ENCODE measurements at places on chromosomes 5 and 9. TPM values are rescaled to one million over a fixed set of nuclear protein-coding genes. Genes with fewer than 3 reads are reported as not detected.

- no peak overlapping the region for H3K4me3 ChIP-seq
- H3K27me3 ChIP-seq = no peaks in the 10 kb centered on the region
- no peaks in the 10 kb centered on the region for H3K36me3 ChIP-seq
- H3K4me1 ChIP-seq = no peaks in the 10 kb centered on the region
Measured at GRCh38 chr5:117425163-117425562, 850.5 kb upstream of the SEMA6A start.

DNA sequence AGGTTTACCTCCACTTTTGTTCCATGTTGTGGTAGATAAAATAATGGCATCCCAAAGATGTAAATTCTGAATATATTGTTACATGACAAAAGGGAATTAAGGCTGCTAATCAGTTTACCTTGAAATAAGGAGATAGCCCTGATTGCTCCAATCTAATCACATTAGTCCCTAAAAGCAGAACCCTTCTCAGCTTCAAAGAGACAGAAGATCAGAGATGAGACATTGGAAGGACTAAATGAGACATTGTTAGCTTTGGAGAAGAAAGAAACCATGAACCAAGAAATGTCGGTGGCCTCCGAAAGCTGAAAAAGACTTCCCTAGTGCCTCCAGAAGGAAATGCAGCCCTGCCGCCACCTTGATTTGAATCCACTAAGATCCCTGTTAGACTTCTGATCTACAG lies 82.8 kb upstream of the PARP8 start:
- no peak overlapping the region for H3K4me3 ChIP-seq
- H3K27ac ChIP-seq = no peak overlapping the region
- no peaks in the 10 kb centered on the region for H3K27me3 ChIP-seq
- no peaks in the 10 kb centered on the region for H3K4me1 ChIP-seq
- H3K36me3 ChIP-seq = no peaks in the 10 kb centered on the region
- DNase-seq = no peak

GRCh38 chr5:150142959-150143349 lies 12.7 kb downstream of the PDGFRB start:
- no peak overlapping the region for H3K4me3 ChIP-seq
- H3K4me1 ChIP-seq = peaks cover 20% of the 10 kb centered on the region
- H3K36me3 ChIP-seq = no peaks in the 10 kb centered on the region
- H3K27me3 ChIP-seq = no peaks in the 10 kb centered on the region
- H3K27ac ChIP-seq = peak overlapping the region; percentile 75
- DNase-seq = no peak

GRCh38 chr9:107875571-107875980 lies 386.0 kb upstream of the KLF4 start:
- no peak overlapping the region for H3K27ac ChIP-seq
- no peaks in the 10 kb centered on the region for H3K36me3 ChIP-seq
- no peak overlapping the region for H3K4me3 ChIP-seq
- no peak for DNase-seq

GRCh38 chr5:21802100-21802499 lies 1051.0 kb downstream of the CDH12 start:
- no peak overlapping the region for H3K27ac ChIP-seq
- H3K27me3 ChIP-seq = no peaks in the 10 kb centered on the region
- H3K4me3 ChIP-seq = no peak overlapping the region

DNA sequence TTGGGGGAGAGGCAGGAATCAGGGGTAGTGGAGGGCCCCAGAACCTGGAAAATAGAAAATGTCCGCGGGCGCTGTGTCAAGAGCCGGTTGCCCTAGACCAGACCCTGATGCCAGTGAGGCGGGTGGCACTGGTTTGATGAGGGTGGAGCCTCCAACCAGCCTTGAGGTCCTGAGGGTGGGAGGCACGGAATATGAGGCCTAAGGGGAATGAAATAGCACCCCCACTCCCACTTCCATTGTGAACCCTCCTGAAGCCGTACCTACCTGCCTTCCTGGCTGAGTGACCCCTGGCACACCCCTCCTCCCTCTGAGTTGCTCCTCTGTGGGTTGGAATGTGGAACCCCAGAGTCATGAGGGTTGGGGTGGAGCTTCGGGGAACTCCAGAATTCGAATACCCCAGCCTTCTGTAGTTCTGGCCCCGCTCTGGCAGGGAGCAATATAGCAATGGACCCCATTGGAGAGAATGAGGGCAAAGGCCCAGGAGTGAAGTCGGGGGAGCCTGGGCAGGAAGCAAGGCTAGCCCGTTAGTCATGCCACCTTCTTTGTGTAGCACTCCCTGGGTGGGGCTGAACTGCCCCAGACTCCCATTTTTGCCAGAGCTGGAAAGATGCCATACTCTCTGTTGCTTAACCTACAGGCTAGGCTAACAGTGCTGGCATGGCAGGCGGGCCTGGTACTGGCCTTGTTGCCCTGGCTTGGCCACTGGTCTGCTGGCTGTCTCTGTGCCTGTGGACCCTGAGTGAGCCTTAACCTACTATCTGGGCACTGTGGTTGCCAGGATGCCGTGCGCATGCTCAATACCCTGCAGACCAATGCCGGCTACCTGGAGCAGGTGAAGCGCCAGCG lies 1.0 kb downstream of the FPGS start:
- H3K27me3 ChIP-seq = no peaks in the 10 kb centered on the region
- H3K4me3 ChIP-seq = peak overlapping the region; percentile 86
- H3K36me3 ChIP-seq = peaks cover 5% of the 10 kb centered on the region
- peaks cover 30% of the 10 kb centered on the region for H3K4me1 ChIP-seq
- H3K27ac ChIP-seq = peak overlapping the region; percentile 96

LCN12 gene
- polyA plus RNA-seq = 7.3 TPM

- H3K4me1 ChIP-seq = peaks cover 16% of the 10 kb centered on the region
- no peaks in the 10 kb centered on the region for H3K27me3 ChIP-seq
- DNase-seq = no peak
- H3K36me3 ChIP-seq = no peaks in the 10 kb centered on the region
Measured at GRCh38 chr5:56512313-56512996, 279.3 kb upstream of the ANKRD55 start.

DNA sequence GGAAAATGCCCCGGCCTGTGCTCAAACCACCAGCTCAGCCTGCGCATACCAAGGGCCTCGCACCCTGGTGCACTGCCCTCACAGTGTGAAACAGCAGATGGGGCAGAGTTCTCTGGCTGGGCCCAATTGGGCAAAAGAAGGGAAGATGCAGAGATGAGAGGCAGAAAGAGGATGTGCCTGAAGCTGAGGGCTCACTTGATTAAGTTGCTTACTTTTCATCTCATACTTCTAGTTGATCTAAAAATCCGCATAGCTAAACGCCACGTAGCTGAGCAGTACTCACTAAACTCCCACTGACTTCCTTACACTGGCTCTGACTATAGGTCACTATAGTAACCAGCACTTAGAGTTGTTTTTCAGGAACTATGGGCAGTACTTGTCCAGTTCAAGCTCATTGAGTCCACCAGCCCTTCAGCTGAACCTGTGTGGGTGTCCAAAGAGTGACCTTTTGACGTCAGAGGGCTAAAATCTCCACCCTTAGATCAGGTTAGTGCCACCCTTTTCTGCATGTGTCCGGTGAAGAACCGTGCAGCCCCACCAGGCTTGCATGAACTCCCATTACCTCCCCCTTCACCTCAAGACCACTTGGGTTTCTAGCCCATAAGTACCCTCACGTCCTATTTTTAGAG lies 215.2 kb downstream of the AUH start:
- no peak overlapping the region for H3K27ac ChIP-seq
- H3K27me3 ChIP-seq = no peaks in the 10 kb centered on the region
- no peaks in the 10 kb centered on the region for H3K4me1 ChIP-seq

C9 gene
- polyA plus RNA-seq = 839 TPM

GRCh38 chr9:1051584-1052275 lies 1.6 kb downstream of the DMRT2 start:
- peaks cover 20% of the 10 kb centered on the region for H3K27me3 ChIP-seq
- peak overlapping the region; percentile 41 for H3K4me3 ChIP-seq
- DNase-seq = no peak
- no peak overlapping the region for H3K27ac ChIP-seq
- no peaks in the 10 kb centered on the region for H3K36me3 ChIP-seq
- H3K4me1 ChIP-seq = peaks cover 41% of the 10 kb centered on the region

DNA sequence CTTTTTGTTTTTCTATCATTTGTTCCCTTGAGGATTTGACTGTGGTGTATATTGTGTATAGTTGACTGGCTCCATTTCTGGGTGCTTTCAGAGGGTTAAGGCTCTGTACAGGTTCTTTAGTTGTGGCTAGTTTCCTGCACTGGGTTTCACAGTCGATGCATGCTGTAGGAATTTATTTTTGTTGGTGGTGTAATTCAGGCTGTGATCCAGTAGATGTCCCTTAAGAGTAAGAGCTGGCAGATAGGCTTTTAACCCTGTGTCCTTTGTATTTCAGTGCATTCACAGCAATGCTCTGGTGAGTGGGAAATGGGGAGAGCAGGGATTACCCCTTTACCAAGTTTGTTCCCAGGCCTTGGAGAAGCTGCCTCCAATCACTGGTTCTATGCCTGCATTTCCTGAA lies 112.9 kb downstream of the SPATA31D1 start:
- no peak overlapping the region for H3K4me3 ChIP-seq
- no peaks in the 10 kb centered on the region for H3K4me1 ChIP-seq
- H3K27ac ChIP-seq = no peak overlapping the region
- no peaks in the 10 kb centered on the region for H3K27me3 ChIP-seq
- DNase-seq = no peak

HABP4 gene
- polyA plus RNA-seq = 1.1 TPM

SLC45A2 gene
- polyA plus RNA-seq = not detected

GRCh38 chr9:124441291-124441690 lies 9.0 kb upstream of the ADGRD2 start:
- no peak overlapping the region for H3K27ac ChIP-seq
- no peaks in the 10 kb centered on the region for H3K4me1 ChIP-seq
- H3K27me3 ChIP-seq = no peaks in the 10 kb centered on the region
- no peak overlapping the region for H3K4me3 ChIP-seq
- H3K36me3 ChIP-seq = no peaks in the 10 kb centered on the region

CHSY3 gene
- polyA plus RNA-seq = 0.40 TPM

GRCh38 chr9:137064027-137064879 lies 6.1 kb downstream of the SAPCD2 start:
- H3K36me3 ChIP-seq = no peaks in the 10 kb centered on the region
- peak; percentile 85 for DNase-seq
- H3K4me1 ChIP-seq = no peaks in the 10 kb centered on the region
- H3K27me3 ChIP-seq = no peaks in the 10 kb centered on the region
- H3K4me3 ChIP-seq = no peak overlapping the region

SIT1 gene
- polyA plus RNA-seq = 0.44 TPM

PCDHGB7 gene
- 0.78 TPM for polyA plus RNA-seq

DNA sequence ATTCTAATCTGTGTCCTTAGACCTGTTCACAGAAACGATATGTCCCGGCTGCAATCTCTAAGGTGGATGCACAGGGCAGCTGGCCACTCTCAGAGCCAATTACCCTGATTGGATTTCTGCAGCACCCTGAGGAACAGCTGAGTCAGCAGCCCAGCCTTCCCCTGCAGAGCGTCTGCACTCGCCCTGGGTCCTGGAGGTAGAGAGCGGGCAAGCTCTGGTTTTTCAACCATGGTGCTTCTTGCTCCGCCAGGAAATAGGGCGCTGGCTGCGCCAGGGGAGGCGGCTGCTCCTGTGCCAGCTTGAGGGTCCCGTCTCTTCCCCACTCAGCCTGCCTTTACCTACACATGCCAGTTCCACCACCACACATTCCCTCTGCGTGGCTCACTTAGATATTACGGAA lies 19.2 kb downstream of the NDUFS6 start:
- no peak overlapping the region for H3K27ac ChIP-seq
- DNase-seq = no peak
- no peaks in the 10 kb centered on the region for H3K27me3 ChIP-seq
- H3K36me3 ChIP-seq = peaks cover 45% of the 10 kb centered on the region

DNA sequence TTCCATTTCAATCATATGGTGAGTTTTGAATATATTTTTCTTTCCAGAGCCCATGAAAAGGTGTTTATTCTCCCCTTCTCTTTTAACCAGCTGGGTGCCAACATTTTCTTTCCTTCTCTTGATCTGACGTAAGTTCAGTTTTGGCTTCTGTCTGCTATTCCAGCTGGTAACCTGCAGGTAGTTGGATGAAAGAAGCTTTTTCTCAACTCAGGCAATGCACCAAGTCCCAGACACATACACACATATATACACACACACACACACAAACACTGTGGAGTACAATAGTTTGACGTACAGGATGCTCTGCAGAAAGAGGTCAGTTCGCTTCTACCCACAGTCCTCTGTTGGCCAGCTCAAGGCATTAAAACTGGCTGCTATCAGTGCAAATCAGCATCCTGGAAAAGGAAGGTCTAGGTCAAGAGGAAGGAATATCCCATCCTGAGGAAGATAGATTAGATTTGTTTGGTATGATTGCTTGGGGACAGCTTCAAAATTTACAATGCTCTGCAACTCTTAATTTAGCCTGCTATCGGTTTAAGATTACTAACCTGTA lies 214.3 kb upstream of the SEMA6A start:
- H3K27ac ChIP-seq = no peak overlapping the region
- no peaks in the 10 kb centered on the region for H3K36me3 ChIP-seq
- no peaks in the 10 kb centered on the region for H3K27me3 ChIP-seq
- no peak for DNase-seq
- no peaks in the 10 kb centered on the region for H3K4me1 ChIP-seq

DNA sequence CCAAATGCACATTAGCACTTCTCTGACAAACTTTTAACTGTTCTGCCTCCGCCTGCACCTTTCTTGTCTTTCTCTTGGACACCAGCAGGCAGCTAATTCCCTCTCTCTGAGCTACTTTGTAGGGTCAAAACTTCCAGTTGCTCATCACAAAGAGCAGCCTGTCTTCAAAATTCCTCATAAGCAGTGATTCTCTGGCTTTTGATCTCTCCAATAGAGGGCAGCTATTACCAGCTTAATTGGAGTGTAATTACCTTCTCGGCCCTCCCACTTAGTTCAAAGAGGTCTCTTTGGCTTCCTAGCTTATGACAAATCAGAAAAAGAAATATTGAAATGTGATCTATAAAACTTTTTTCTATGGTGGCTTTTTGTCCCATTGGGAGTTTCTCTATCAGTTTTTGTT lies 43.6 kb upstream of the RAD23B start:
- no peak overlapping the region for H3K27ac ChIP-seq
- H3K36me3 ChIP-seq = no peaks in the 10 kb centered on the region
- H3K4me3 ChIP-seq = no peak overlapping the region

ADAMTSL2 gene
- 3.8 TPM for polyA plus RNA-seq

DNA sequence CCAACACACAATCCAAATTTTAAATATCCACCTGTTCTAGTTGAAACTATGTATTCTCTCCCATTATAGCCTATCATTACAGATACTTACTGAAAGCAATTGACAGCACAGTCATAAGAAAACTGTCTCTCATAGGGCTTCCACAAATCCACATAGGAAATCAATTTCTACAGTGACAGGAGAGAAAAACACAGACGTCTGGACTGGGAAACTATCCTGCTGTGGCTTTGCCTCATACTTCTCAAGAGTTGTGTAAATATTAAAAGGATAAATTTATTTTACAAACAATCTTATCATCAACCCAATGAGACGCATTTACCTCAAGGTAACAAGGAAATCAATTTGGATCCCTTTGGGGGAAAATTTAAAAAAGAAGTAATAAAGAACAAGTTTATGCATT lies 517.5 kb downstream of the EFNA5 start:
- H3K4me3 ChIP-seq = no peak overlapping the region
- DNase-seq = no peak
- H3K27ac ChIP-seq = no peak overlapping the region

GRCh38 chr9:122389799-122390481 lies 19.1 kb downstream of the PTGS1 start:
- no peaks in the 10 kb centered on the region for H3K4me1 ChIP-seq
- H3K27ac ChIP-seq = no peak overlapping the region
- H3K36me3 ChIP-seq = no peaks in the 10 kb centered on the region
- no peaks in the 10 kb centered on the region for H3K27me3 ChIP-seq
- no peak overlapping the region for H3K4me3 ChIP-seq

- no peaks in the 10 kb centered on the region for H3K27me3 ChIP-seq
- no peak overlapping the region for H3K4me3 ChIP-seq
- DNase-seq = no peak
- no peak overlapping the region for H3K27ac ChIP-seq
- no peaks in the 10 kb centered on the region for H3K36me3 ChIP-seq
Measured at GRCh38 chr9:127241354-127241753, 23.2 kb upstream of the GARNL3 start.

SLC46A2 gene
- 0.07 TPM for polyA plus RNA-seq

Data from liver (tissue), 10 donors.